ENCODE measurements at places on chromosomes 6 and 20. TPM values are rescaled to one million over a fixed set of nuclear protein-coding genes. Genes with fewer than 3 reads are reported as not detected.

- DNase-seq, result no peak
Observed at GRCh38 chr20:48621376-48622078, 206.3 kb downstream of the PREX1 start.

INSM1 gene
- 2.6 TPM for total RNA-seq

GRCh38 chr20:44033873-44034272 is 119.2 kb downstream of the TOX2 start:
- DNase-seq, result no peak

DNA sequence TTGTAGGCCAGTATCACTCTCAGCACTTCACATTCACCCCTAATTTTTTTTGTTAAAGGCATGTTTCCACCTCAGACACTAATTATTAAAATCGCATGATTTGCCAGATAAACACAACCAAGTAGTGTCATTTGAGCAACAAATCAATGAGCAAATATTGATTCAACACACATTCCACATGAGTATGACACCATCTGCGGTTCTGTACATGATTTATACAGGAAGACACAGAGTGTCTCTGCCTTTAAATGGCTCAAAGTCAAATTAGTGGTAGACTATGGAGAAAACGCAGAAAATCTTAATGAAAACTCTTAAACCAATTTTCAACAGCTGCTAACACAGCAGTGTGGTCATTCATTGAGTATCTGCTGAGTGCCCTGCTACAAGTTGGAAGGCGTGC is 300.2 kb downstream of the SOX4 start:
- no peak for DNase-seq

- no peak for DNase-seq
Observed at GRCh38 chr20:22513574-22513973, 70.8 kb downstream of the FOXA2 start.

DNA sequence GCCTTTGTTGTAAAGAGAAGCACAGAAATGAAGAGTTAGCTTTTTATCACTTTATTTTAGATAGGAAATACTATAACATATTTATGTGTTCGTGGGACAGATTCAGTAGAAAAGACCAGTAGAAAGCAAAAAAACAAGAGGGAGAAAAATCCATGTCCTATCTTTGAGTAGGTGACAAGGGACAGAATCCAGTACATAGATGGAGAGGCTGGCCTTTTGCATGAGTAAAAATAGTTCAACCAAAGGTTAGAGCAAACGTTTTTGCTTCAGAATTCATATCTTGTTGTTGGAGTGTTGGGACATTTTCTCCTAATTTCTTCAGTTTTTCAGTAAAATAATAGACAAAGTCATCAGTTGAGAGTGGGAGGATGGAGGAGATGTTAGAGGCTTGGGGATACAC is 19.6 kb upstream of the FAM83B start:
- DNase-seq, result no peak

All from spinal cord (tissue), 10 donors.